Dorsolateral prefrontal cortex (tissue), 122 donors: ENCODE measurements at places on chromosomes 7 and 10. TPM values are rescaled to one million over a fixed set of nuclear protein-coding genes. Genes with fewer than 3 reads are reported as not detected.

- DNase-seq: no peak
Observed at GRCh38 chr7:2476298-2476697, at the start of gene GRIFIN. Gene GRIFIN (minus strand): TSS chr7:2476398. CDS start chr7:2476383, 15 bp downstream.

- DNase-seq: no peak
Observed at GRCh38 chr10:125159486-125159931, 854 bp downstream of the CTBP2 start.

DNA sequence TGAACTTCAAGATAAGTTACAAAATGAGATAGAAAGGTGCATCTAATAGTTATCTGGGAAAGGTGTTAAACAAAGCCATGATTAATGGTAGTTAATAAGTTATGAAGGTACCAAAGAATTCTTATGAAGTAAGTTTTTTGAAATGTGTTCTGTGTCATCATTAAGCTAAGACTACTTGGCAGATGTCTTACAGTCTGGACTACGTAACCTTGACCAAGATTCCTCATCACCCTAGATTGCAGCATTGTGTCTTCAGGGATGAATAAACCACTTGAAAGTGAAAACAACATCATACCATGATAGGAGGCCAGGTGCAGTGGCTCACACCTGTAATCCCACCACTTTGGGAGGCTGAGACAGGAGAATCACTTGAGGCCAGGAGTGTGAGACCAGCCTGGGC lies 48.2 kb downstream of the GOT1 start:
- no peak for DNase-seq

- no peak for DNase-seq
Observed at GRCh38 chr10:10845185-10845584, 172.5 kb upstream of the CELF2 start.

- no peak for DNase-seq
Observed at GRCh38 chr7:80088705-80089104, 45.9 kb upstream of the GNAI1 start.

DNA sequence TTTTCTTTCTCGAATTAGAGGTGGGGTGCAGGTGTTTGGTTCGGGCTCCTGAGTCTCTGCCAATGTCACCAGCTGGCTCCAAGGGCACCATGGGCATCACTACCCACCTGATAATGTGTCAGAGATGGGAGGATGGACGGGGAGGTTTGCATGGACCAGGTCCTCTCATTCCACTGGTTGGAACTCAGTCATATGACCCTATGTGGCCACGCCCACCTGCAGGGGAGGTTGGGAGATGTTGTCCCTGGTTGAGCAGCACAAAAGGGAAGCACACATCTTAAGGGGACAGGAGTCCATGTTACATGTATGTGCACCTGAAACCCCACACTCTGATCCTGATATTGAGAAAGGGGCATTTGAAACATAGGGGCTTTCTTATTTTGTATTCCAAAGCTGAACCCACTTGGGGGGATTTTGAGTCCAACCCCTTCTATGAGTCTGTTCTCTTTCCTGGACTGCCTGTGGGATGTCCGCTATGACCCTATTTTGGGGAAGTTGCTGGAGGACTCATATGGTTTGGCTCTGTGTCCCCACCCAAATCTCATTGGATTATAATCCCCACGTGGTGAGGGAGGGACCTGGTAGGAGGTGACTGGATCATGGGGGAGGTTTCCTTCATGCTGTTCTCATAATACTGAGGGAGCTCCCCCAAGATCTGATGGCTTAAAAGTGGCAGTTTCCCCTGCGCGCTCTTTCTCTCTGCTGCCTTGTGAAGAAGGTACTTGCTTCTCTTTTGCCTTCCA lies 66.9 kb upstream of the BAIAP2L1 start:
- no peak for DNase-seq

GRCh38 chr7:43769281-43769680 lies 10.8 kb downstream of the BLVRA start:
- DNase-seq: no peak

GRCh38 chr10:116784035-116784434 lies 41.7 kb upstream of the HSPA12A start:
- DNase-seq: no peak

GRCh38 chr10:102542800-102543418 lies 39.1 kb downstream of the SUFU start:
- no peak for DNase-seq

GRCh38 chr10:31677195-31678138 lies 251.2 kb downstream of the ARHGAP12 start:
- DNase-seq: no peak

DNA sequence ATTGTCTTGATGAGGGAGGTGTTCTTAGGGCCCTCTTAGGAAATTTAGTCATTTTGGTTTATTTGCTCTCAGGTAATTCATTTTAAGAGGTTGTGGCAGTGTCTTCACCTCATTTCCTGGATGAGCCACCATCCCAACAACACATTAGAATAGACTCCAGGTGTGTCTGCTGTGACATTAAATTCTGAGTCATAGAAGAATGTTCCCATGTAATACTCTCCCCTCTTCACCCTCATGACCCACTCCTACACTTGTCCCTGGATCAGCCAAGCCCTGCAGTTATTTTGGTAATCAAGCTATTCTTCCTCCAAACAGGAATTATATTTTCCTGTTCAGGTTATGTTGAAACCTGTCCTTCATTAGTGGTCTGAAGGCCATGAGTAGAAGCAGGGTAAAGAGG lies 944.1 kb downstream of the SORCS3 start:
- no peak for DNase-seq

- no peak for DNase-seq
Observed at GRCh38 chr10:16754765-16755164, 62.5 kb downstream of the RSU1 start.

- DNase-seq: no peak
Observed at GRCh38 chr7:28369523-28369922, 42.8 kb upstream of the CREB5 start.

GRCh38 chr7:37598824-37599223 lies 84.7 kb upstream of the GPR141 start:
- no peak for DNase-seq

DNA sequence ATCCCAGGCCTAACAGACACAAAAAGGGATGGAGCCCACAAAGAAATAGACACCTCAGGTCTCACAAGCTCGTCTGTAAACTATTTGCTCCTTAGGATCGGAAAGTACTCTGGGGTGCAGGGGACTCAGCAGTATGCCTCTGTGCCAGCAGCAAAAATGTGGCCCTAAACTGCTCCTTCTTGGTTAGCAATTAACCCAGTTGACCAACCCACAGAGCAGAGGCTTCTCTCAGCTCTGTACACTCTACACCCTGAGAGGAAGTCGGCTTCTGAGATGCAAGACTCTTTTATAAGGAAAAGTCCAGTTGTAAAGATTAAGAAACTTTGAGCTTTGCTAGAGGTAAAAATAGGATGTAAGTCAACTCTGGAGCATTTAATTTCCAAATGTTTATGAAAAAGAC lies 156.3 kb upstream of the PRSS58 start:
- no peak for DNase-seq

GRCh38 chr7:77288676-77289320 lies 89.2 kb upstream of the FGL2 start:
- no peak for DNase-seq

GRCh38 chr10:47346581-47347302 lies 1.4 kb upstream of the RBP3 start:
- no peak for DNase-seq

DNA sequence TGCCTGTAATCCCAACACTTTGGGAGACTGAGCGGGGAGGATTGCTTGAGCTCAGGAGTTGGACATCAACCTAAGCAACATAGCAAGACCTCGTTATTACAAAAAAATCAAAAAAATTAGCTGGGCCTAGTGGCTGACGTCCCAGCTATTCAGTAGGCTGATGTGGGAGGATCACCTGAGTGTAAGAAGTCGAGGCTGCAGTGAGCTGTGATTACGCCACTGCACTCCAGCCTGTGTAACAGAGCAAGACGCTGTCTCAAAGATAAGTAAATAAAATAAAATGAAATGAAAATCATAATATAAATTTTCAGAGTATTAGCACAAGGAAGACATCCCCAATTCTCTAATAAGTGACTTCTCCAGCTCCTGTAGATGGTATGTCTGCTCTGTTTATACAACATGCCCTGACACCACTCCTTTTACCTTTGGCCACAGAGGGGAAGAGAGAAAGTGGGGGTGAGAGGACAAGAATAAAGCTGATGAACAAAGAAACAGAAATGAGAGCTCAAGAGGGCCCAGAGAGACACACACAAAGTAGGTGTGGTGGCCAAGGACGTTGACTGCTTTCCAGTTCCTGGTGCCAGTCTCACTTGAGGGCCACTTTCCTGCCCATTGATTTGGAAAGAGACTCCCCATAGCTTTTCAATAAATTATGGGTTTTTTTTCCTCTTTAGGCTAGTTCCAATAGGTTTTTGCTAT lies 62.9 kb downstream of the PTTG1IP2 start:
- no peak for DNase-seq

- DNase-seq: no peak
Observed at GRCh38 chr7:43362652-43363034, 220.3 kb upstream of the STK17A start.

DNA sequence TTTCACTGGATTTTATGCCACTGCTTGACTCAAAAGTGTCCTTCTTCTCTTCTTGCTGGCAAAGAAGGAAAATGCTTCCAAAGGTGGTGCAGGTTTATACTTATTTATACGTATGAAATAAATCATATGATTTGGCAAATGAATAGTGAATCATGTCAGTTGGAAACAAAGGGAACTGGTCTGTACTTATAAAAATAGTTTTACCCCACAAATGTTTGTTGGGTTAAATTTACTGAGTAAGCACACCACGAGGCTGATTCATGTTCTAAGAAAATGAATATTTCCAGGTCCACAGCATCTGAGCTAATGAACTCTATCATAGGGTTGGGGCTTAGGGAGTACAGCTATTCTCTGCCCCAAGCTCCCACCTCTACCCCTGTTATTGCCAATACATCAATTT lies 232.2 kb downstream of the TRIL start:
- no peak for DNase-seq

GRCh38 chr10:133010095-133010842 lies 67.9 kb upstream of the CFAP46 start:
- no peak for DNase-seq

GRCh38 chr10:116105264-116105663 lies 167.7 kb downstream of the GFRA1 start:
- DNase-seq: no peak

DNA sequence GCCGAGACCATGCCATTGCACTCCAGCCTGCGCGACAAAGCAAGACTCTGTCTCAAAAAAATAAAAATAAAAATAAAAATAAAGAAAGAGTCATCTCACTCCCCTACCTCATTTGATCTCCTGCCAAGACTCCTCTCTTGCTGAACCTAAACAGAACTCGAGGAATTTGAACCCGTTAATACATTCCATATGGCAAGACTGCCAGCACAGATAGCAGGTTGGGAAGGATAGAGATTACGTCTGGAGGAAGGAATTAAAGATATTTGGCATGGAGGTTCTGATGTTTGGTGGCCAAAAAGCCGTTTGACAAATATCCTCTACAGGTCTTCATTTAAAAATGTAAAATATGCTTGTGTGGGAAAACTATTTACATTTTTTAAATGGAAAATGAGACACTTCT lies 549.6 kb downstream of the HTR7 start:
- no peak for DNase-seq

ARHGEF5 gene
- 0.98 TPM for total RNA-seq

OR2A7 gene
- not detected for total RNA-seq

PKD1L1 gene
- 5.1 TPM for total RNA-seq

IFIT2 gene
- total RNA-seq: 10.7 TPM

BMI1 gene
- 64.5 TPM for total RNA-seq

CRYGN gene
- total RNA-seq: 0.65 TPM

CYP26C1 gene
- 1.3 TPM for total RNA-seq

FXYD4 gene
- total RNA-seq: 2.9 TPM
